ENCODE measurements at places on chromosomes 2 and 18. TPM values are rescaled to one million over a fixed set of nuclear protein-coding genes. Genes with fewer than 3 reads are reported as not detected.
A peak's percentile ranks its signal among the peaks of the same experiment; 100 is the strongest.

The AUP1 gene
- total RNA-seq, result 89.4 TPM

The MYCN gene
- 145 TPM for total RNA-seq

The C1QL2 gene
- total RNA-seq, result 0.69 TPM

DNA sequence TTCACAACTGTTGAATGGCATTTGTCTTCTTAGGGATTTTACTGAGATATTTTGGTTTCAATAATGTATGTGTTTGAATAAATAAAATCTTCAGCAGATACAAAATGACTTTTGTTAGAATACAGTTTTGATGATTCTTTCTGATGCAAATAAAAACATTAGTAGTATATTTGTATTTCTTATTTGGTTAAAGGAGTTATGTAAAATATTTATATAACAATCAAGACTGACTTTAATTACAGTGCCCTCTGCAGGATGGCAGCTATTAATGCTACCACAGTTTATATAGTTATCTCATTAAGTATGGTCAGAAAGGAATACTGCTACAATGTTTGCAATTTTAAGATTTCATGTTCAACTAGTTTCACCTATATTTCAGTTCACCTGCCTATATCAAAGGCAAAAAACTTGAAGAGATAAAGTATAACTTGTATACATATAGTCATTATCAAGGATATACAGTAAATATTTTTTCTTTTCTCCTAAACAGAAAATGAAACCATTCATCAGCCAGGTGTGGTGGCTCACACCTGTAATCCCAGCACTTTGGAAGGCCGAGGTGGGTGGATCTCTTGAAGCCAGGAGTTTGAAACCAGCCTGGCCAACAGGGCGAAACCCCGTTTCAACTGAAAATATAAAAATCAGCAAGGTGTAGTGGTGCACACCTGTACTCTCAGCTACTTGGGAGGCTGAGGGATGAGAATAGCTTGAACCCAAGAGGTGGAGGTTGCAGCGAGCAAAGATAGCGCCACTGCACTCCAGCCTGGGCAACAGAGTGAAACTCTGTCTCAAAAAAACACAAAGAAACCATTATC is 19.8 kb downstream of the ARL5A start:
- peak; percentile 29 for DNase-seq

GRCh38 chr18:56089612-56090258 is 501.7 kb upstream of the TCF4 start:
- DNase-seq, result no peak

DNA sequence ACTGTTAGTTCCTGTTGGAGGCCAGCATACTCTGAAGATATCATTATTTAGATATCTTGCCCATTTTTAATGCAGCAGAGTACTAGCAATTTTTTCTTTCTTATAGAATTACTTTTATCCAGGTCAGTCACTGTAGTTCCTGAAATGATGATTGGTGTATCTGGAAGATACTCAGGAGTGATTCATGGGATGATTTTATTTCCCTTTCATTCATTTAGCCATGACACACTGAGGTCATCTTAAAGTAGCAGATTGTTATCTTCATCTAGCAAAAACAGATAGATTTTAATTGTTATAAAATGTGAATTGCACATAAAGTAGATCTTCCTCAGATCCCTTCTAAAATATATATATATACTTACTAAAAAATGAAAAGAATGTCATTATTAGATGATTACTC is 109.1 kb downstream of the PIK3C3 start:
- DNase-seq, result no peak

GRCh38 chr2:64052463-64053241 is 33.4 kb upstream of the VPS54 start:
- DNase-seq, result no peak

DNA sequence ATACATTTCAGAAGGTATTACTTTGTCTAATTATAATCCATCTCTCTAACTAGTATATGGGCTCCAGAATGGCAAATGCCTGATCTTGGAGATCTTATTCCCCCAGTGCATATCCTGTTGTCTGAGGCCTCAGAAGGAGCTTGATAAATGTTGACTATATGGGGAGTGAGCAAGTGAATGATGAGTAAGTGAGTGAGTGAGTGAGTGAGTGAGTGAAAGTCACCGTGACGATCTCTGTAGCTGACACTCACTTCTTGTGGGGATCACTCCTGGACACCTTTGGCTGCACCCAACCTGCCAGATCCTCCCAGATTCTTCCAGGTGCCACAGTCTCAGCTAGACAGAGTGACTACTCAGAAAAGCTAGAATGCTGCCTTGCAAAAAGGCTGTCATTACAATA is 2.8 kb downstream of the XDH start:
- DNase-seq, result no peak
